ENCODE measurements at places on chromosomes 4 and X. TPM values are rescaled to one million over a fixed set of nuclear protein-coding genes. Genes with fewer than 3 reads are reported as not detected.

- DNase-seq = no peak
Measured at GRCh38 chr4:25449270-25449669, 72.2 kb downstream of the ANAPC4 start.

MMAA gene
- polyA plus RNA-seq = 13.5 TPM

CD99L2 gene
- polyA plus RNA-seq = 10.0 TPM

GRCh38 chr4:123037804-123038203 lies 115.4 kb upstream of the NUDT6 start:
- no peak for DNase-seq

TRPC5OS gene
- polyA plus RNA-seq = not detected

- no peak for DNase-seq
Measured at GRCh38 chr4:98771959-98772632, 113.7 kb upstream of the TSPAN5 start.

DNA sequence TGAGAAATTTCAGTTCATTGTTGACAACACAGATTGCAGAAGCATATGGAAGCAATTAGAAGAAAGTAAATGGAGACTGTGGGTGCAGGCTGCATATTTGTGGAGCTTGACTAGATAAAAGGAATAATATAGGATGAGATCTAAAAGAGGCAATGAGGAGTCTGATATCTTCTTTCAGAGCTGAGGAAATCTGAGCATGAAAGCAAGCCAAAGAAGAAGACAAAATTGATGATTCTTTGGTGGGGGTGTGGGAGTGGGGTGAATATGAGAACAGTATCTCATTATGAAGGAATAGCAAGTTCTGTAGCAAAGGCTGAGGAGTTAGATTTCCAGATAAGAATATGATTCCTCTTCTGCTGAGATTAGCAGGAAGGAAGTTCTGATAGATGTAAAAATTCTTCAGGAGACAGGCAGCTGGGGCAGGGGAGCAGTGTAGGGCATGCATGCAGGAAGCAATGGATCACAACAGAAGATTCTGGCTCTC lies 6.1 kb upstream of the PDHA2 start:
- DNase-seq = no peak

DNA sequence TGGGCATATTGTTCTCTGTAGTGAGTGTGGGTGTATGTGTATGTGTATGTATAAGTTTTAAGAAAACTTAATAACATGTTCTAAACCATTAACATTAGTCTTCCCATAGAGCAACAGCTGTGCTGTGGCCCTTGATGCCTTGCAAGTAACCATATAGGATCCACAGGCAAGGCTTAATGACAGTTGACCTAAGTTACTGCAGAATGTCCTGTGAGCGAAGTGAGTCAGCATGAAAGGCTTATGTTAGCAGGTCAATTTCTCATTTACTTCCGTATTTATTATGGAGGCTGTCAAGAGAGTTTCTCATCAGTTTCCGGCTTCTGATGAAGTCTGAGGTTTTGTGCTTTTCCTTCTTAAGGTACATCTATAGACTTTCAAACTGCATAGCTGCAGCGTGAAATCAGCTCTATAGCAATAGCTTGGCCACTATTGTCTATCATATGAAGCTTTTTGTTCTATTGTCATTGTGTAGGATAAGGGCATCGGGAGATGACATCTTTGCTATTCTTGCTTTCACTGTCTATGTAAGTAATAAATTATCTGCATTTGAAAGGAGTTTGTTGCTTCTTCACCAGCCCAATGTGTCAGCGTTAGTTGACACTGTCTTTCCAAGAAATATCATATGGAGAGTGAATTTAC lies 1153.4 kb upstream of the AGA start:
- no peak for DNase-seq

DNA sequence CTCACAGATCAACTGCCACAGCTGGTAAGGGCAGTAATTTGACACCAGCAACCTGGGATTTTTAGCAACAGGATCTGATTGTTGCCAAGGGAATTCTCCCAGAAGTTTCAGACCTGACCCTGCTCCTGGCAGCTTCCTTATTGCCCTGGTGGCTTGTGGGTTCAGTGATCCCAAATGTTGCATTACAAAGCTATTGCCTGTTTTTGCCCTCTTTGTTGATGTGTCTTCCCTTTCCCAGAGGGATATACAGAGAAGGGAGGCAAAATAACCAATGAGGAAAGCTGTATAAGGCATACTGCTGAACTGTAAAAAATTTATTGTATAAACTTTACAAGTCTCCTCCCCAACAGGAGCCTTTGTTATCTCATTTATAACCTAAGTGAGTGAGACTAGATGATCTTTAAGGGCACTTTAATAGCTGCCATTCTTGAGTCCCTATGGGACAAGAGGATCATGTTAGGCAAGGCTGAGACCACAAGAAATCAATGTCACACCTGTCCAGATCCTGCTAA lies 22.2 kb downstream of the VSIG4 start:
- no peak for DNase-seq

DNA sequence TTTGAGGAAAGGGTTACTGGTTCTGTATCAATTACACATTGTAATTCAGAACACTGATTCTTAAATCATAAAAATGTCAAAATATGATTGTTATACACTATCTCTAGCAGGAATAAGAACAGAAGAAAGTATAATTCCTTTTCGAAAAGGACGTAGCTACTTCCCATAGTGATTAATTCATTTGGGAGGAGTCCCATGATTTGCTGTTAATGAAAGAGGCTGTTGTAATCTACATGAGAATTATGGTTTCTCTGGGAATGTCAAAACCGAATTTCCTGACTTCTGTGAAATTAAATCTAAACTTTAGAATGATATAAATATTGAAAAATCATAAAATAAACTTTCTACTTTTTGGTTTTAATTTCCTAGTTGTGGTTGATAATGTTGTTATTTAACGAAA lies 191.1 kb upstream of the ETNPPL start:
- DNase-seq = no peak

DNA sequence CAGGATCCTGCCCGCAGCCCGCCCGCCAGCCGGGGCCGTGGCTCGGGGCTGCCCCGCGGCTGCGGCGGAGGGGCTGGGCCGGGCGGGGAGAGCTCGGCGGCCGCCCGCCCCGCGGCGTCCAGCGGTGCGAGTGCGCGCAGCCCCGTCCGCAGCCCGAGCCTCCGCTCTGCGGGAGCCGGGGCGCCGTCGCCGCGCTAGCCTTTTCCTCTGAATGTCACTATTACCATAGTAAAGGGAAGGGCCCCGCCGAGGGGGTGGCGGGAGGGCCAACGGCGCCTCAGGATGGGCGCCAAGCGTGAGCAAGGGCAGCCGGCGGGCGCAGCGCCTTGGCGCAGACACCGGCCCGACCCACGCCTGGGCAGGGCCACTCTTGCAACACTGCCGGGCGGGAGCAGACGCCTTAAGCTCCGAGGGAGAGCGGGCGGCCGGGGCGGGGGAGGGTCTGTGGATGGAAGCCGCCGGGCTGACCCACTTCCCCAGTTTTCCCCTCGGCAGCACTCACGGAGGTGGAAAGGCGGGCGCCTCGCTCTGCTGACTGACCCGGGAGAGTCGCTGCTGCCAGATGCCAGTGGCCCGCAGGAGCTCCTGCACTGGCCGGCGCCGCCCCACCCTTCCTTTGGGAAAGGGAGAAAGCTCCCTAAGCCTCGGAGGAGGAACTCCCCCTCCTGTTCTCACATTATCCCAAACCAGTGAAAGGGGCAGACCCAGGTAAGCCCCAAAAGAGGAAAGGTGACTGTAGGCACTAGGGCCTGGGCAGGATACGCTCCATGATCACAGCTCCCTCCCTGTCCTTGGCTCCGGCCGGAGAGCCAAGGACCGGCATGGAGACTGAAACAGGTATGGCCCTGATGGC lies 329.4 kb downstream of the HNRNPD start:
- DNase-seq = no peak

SPANXA1 gene
- polyA plus RNA-seq = not detected

SHROOM4 gene
- not detected for polyA plus RNA-seq

DNA sequence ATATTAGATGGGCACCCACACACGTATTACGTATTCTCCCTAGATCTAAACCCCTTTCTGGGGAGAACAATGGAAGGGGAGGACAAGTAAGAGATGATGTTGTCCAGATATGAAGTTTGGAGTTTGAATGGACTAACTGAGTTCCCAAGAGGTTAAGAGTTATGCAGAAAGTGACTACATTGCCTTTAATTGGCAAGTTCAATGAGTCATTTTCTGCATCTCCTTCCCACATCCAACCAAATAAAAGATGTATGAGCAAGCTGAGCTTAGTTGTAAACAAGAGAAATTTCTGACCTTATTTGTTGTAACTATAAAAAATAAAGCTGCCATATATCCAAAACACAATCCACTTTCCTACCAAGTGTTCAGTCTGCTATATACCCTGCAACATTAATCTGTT lies 50.5 kb downstream of the TIGD2 start:
- no peak for DNase-seq
